ENCODE measurements at places on chromosomes 1 and 21.

- no peak for DNase-seq
Measured at GRCh38 chr1:64699327-64699726, 45.5 kb upstream of the RAVER2 start.

- DNase-seq = no peak
Measured at GRCh38 chr1:65717815-65718454, 74.8 kb upstream of the PDE4B start.

- no peak for DNase-seq
Measured at GRCh38 chr1:217469983-217470382, 160.9 kb downstream of the GPATCH2 start.

- no peak for DNase-seq
Measured at GRCh38 chr1:89659322-89660081, 26.6 kb downstream of the LRRC8C start.

DNA sequence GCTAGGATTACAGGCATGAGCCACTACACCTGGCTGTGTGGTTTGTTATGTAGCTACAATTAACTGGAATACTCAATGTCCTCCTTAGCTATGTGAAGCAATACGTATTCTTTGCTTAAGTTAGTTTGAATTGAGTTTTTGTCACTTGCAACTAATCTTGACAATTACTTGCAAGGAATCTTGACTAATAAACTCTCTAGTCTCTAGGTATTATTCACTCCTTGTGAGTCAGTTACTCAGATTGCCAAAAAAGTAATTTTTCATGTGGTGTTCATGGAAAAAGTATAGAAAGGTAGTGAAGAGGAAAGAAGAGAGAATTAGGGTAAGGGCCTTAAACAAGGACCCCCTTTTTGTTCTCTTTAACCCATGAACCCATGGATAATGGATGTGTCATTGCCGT lies 7.6 kb upstream of the SNX27 start:
- DNase-seq = no peak

GRCh38 chr1:24987875-24988557 lies 57.9 kb upstream of the RUNX3 start:
- DNase-seq = no peak

- DNase-seq = no peak
Measured at GRCh38 chr1:150072959-150073358, 5.4 kb downstream of the VPS45 start.

DNA sequence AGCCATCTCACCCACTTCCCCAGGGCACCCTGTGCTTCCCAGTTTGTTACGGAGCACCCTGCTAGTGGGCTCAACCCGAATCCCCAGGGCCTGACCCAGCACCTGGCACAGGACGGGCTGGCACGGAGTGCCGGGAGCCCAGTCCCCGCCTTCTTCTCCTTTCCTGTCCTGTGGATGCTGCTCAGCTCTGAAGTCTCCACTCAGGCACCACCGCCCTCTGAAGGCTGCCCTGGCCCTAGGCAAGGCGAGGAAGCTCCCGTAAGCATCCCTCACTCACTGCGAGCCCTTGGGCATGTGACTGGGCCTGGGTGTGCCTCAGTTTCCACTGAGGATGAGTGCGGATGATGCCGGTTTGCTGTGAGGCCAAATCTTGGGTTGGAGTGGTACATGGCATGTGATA lies 21.8 kb downstream of the SLC1A7 start:
- no peak for DNase-seq

- no peak for DNase-seq
Measured at GRCh38 chr1:110240476-110241210, 30.5 kb downstream of the KCNC4 start.

- DNase-seq = no peak
Measured at GRCh38 chr1:162217706-162218105, 148.2 kb downstream of the NOS1AP start.

- no peak for DNase-seq
Measured at GRCh38 chr1:172928412-172928811, 122.3 kb downstream of the TNFSF18 start.

DNA sequence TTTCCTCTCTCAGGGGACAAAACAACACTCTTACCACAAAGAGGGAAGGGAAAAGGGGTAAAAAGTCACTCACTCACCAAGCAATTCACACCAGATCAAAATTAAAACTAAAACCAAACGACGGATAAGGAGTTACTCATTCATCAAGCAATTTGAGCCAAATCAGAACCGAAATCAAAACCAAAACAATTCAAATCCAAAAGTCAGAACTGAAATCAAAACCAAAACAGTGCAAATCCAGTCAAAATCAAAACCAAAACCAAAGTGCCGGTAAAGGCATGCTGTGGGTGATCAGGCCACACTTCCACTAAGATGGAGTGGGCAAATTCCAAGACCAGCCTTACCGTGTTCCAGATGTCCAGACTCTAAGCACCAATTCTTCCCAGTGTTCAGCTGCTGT lies 717.9 kb downstream of the AMY1C start:
- DNase-seq = no peak

- no peak for DNase-seq
Measured at GRCh38 chr21:43331962-43332828, 94.7 kb downstream of the SIK1 start.

GRCh38 chr1:173408886-173409285 lies 68.2 kb upstream of the PRDX6 start:
- DNase-seq = no peak

GRCh38 chr1:206709772-206710459 lies 25.2 kb downstream of the MAPKAPK2 start:
- DNase-seq = no peak

DNA sequence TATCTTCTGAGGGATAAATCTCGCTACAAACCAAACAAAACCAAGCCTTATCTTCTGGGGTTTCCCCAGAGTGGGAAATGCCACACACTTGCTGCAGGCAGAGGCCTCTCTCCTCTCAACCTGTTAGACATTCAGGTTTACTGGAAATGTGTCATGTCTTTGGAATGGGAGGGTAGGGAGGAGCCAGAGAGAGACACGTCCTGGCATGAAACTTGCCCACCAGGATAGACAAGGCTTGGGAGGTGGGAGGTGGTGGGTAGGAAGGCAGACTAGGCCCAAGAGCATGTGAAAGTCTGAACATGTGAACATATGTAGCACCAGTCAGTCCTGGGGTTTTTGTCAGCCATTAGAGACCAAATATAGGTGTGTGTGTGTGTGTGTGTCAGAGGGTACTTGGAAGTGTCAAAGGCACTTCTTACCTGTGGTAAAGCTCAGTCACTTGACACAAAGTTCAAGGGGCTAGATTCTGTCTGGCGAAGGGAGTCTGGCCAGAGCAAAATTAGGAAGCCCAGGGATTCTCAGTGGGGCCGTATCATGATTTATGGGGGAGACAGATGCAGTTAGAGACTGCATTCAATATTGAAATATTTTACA lies 32.4 kb upstream of the PIGC start:
- DNase-seq = no peak

GRCh38 chr1:224809137-224809536 lies 120.3 kb upstream of the DNAH14 start:
- DNase-seq = no peak

DNA sequence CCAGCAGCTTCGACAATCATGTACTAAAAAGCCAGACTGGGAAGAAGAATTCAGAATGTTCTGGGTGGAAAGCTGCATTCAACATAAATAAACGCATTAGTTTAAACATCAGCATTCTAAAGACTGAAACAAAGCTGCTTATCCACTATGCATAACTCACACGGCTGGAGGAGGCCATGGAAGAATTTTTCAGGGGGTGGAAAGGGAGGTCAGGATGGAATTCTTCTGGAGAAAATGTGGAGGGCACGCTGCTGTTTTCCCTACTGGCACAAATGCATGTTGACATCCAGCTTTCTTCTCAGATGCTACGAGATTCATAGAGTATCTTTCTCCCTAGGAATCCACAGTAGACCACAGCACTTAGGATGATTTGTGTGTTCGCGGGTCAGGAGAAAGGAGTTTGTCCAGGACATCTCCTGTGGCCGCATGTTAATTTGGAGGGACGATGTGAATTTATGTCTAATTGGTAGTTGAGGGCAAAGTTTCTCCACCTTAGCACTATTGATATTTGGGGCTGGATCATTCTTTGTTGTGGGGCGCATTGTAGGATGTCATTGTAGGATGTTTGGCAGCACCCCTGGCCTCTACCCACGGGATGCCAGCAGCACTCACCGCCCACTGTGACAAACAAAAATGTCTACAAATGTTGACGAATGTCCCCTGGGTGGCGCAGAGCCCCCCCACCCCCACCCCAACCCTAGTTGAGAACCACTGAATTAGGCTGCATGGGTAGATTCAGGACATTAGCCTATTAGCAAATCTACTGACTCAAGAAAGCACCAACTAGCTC lies 86.5 kb upstream of the KAZN start:
- DNase-seq = no peak

GRCh38 chr1:19366599-19367536 lies 54.7 kb downstream of the SLC66A1 start:
- no peak for DNase-seq

- DNase-seq = peak; percentile 16
Measured at GRCh38 chr1:160108888-160109662, 6.5 kb upstream of the ATP1A2 start.

DNA sequence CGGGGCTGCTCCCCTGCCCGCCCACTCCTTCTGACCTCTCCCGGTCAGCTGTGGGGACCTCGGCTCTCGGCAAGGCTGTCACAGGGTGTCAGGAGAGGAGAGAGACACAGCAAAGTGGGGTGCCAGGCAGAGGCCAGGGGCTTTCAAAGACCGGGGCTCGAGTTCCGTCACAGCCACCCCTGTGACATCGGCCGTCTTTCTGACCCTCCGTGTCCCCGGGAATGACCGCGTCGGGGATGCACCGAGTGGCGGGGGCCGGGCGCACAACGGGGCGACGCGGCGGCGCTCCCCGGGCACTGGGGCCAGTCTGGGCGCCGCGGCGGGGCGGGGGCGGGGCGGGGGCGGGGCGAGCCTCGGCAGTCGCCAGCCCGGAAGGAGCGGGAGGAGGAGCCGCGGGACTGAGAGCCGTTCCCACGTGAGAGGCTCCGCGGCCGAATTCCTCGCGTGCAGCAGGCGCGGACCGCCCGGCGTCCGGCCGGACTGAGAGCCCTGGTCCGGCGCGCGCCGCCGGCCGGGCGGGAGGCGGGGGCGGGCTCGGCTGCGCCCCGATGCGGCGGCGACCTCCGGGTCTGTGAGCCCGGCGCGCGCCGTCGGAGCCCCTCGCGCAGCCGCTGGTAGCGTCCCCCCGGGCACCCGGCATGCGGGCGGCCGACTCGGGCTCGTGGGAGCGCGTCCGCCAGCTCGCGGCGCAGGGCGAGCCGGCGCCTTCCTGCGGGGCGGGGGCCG lies 229.7 kb upstream of the TMEM51 start:
- no peak for DNase-seq

DNA sequence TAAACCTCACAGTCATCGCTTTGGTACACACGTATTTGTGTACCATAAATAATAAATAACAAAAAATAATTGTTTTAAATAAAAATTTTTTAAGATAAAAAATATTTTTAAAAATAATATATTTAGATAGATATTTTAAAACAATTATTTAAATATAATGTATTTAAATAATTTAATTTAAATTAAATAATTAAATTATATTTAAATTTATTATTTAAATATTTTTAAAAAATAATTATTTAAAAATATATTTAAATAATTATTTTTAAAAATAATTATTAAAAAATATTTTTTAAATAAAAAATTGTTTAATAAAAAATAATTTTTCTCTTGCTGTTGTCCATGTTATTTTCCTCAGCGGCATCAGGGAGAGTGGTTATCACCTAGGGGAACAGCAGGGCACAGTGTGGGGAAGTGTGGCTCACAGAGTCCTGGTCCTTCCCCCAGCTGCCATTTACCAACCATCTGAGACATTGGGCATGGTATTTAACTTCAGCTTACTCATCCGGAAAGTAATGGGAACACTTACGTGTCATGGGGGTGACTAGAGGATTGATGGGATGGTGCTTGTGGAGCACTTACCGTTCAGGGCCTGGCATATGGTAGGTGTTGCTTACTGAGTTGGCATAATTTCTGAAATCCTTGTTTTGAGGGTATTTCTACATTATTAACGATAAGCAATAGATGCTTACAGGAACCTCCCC lies 92.9 kb upstream of the TSPAN2 start:
- DNase-seq = no peak

GRCh38 chr1:219566951-219567947 lies 45.7 kb downstream of the ZC3H11B start:
- no peak for DNase-seq

DNA sequence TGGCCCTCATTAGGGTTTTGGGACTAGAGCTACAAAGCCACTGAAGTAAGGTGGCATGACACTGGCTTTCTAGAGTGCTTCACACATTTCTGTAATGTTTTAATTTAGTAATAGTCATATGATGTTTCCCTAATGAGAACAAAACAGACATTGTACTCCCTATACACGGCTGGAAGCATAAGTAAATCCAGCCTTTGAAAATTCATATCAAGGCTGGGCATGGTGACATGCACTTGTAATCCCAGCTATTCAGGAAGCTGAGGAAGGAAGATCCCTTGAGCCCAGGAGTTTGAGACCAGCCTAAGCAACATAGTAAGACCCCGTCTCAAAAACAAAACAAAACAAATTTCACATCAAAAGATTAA lies 7.4 kb downstream of the USP48 start:
- DNase-seq = no peak

GRCh38 chr1:155499953-155500639 lies 62.5 kb downstream of the ASH1L start:
- DNase-seq = no peak

GRCh38 chr1:226599636-226600238 lies 51.2 kb downstream of the STUM start:
- no peak for DNase-seq

DNA sequence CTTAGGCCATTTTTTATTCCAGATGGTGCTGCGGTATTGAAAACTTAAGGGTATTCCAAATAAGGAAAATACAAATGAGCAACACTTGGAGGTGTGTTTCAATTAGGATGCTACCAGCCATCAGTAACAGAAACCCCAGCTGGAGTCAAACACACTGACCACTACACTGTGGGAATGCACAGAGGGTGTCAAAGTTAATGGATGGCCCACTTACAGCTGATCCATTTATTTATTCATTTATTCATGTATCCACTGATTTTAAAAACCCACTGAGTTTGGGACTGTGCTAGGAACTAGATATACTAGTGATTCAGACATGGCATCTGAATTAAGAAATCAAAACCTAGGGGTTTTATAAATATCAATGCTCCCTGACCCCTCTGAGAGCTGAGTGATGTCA lies 24.5 kb upstream of the GJA5 start:
- DNase-seq = no peak

DNA sequence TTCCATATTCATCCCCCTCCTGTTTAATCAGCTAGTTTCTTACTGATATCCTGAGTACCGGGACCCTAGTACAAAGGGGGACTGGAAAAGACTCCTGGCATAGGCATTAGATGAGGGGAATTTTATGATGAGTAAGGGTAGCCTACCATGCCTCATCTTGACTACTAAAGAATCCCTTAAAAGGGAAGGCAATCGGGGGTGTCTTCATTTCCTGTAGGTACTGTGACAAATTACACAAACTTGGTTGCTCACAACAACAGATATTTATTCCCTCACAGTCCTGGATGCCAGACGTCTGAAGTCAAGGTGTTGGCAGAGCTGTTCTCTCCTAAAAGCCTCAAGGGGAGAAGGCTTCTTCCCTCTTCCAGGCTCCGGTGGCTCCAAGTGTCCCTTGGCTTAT lies 28.9 kb upstream of the RUNX1 start:
- no peak for DNase-seq
